ENCODE measurements at places on chromosomes 12 and 14.

GRCh38 chr14:65033181-65033580, 46.5 kb downstream of the FNTB start:
- no peak for DNase-seq

GRCh38 chr14:69288011-69288771, 28.2 kb downstream of the GALNT16 start:
- no peak for DNase-seq

GRCh38 chr14:21063479-21063878, 5.9 kb downstream of the RNASE8 start:
- no peak for DNase-seq

GRCh38 chr14:65164068-65164824, 61.9 kb upstream of the MAX start:
- DNase-seq = no peak

GRCh38 chr14:55930016-55930784, 188.0 kb upstream of the PELI2 start:
- no peak for DNase-seq

All from stimulated activated CD4-positive, alpha-beta T cell treated with anti-CD3 and anti-CD28 coated beads, Interleukin-1b, Interleukin-23, amount 100 ng/mL, for 24 hours (primary cell).